Left forelimb (tissue), 1 donor: ENCODE measurements at places on chromosomes 2 and 18.
A peak's percentile ranks its signal among the peaks of the same experiment; 100 is the strongest.

DNA sequence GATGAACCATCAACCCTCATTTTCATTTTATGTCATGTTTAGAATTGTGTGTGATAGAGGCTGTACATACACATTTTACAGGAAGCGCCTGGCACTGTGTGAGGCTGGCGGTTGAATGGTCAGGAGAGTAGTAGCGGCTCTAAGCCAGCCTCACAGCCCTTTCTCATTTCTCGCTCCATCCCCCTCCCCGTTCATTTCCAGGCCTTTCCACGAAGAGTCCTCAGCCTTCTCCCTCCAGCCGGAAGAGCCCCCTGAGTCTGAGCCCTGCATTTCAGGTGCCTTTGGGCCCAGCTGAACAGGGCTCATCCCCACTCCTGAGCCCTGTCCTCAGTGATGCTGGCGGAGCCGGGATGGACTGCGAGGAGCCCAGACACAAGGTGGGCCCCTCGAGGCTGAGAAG lies 51.8 kb downstream of the STK25 start:
- DNase-seq, result no peak

DNA sequence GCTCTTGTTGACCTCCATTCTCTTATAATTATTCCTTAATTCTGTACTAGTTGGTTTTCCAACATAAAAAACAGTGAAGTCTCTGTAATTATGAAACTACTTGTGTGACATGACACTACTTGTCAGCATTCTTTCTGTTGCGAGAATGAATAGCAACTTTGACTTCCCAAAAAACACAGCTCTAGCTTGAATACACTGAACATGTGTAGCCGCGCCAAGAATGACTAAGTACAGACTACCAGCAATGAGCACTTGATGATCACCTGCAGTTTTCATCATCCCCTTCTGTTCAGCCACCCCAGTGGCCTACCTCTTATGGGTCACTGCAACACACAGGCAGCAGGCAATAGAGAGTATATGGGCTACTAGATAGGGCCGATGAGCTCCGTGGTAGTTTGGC lies 229.3 kb downstream of the TGIF1 start:
- DNase-seq, result no peak

- DNase-seq, result peak; percentile 67
These were observed 48.0 kb upstream of the ATP6V1B1 start for GRCh38 chr2:70887550-70888246.

DNA sequence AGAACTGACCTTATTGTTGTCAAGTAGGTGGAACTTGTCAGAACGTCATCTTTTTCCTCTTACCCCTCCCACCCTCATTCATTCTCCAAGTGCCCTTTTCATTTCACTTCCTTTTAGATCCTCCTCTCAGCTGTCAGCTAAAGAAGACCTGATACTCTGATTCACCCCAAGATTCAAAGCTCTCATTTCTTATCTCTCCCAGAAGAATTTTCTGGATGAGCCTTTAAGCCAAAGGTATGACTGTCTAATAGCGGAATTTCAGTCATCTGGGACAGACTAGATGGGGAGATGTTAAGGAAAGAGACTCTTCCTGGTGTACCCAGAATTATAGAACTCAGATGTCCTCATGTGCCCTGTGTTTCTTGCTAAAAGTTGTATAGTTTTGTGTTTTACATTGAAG lies 53.9 kb downstream of the TCF7L1 start:
- no peak for DNase-seq

- DNase-seq, result no peak
These were observed 4.6 kb downstream of the TIGD1 start for GRCh38 chr2:232545511-232546375.

GRCh38 chr2:174717273-174717672 lies 47.0 kb downstream of the CHRNA1 start:
- DNase-seq, result no peak

DNA sequence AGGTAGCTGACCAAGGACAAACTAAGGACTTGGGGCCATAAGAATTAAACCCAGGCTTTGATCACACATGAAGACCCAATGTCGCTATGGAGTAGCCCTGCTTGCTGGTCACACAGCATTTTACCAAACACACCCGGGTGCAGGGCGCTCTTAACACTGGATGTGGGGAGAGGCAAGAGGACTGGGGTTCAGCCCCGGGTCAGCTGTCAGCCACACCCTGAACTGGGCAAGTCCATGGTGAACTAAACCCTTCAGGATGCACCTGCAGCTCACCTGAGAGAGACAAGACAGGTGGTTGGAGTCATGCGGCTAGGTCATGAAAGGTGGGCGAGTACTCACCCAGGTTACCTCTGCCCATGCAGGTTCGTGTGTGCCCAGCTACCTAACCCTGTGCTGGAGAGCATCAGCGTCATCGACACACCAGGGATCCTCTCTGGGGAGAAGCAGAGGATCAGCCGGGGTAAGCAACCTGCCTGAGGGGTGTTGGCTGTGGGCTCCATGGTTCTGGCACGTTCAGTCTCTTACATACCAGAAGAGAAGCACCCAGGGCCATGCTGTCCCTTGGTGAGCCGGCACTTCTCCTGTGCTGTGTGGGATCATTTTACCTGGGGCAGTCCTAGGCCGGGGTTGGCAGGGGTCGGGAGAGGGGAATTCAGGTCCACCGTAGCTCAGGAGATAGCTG lies 15.2 kb downstream of the EHD3 start:
- DNase-seq, result no peak

- DNase-seq, result no peak
These were observed 35.7 kb downstream of the RTTN start for GRCh38 chr18:70169747-70170146.

DNA sequence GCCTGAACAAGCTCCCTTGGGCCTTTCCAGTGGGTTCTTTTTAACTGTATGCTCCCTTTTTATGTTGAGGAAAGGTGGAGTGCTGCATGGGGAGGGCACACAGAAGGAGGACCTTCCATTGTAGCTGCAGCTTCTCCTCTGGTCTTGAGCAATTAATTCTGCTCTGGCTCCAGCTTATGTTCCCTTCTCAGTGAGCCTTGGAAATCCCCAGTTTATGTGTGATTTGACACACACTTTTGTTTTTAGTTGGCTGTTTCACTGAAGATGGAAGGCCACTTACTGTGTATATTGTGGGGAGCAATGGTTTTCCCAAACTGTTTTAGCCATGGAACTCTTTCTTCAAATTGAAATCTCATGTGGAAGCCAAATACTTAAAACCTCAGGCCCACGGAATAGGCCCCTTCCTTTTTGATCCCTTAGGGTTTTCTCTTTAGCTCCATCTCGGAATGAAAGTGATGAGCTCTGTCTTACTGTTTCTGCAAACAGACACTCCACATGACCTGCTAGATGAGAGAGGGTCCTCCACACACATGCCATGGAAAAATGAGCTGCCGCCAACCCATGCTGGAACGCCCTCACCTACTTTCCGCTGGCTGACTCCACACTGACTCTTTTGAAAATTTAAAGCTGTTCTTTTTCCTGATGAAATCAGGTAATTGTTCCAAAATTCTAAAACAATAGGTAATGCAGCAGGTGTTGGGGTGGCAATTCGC lies 280.9 kb upstream of the SIX2 start:
- DNase-seq, result no peak

- no peak for DNase-seq
These were observed 19.9 kb upstream of the RAB31 start for GRCh38 chr18:9688036-9688741.

GRCh38 chr2:174773215-174773614 lies 8.9 kb upstream of the CHRNA1 start:
- no peak for DNase-seq

DNA sequence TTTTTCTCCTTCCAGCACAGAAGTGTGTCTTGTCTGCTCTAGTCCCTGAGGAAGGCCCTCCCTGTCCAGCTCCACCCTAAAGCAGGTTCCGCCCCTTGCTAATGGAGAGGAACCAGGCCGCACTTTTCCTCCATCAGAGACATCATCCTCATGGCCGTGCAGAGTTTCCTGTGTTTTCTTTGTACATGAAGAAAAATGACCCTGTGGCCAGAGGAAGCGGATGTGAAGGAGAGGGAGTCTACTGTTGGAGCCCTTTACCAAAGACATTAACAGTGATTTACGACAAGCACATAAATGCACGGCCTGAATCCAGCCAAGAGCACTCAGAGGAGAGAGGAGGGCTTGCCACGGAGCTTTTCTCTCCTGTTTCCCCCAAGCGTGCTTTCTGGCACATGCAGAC lies 109.5 kb downstream of the RNF144A start:
- DNase-seq, result no peak

DNA sequence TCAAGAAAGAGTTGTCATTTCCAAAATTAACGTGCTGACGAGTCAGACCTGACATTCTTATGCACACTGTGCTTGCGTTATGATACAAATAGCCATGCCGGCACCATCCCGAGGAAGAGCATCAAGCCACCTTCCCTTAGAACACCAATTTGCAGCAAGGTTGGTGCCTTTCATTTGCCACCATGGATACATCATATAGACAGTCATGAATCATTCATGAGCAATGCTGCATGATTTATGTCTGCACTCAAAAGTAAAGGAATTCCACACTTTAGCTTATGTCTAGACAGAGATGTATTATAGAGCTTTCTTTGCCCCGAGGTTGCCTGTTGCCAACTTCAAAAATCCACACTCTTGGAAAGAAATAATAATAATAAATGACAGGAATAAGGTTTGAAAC lies 166.9 kb downstream of the VWC2L start:
- DNase-seq, result no peak

DNA sequence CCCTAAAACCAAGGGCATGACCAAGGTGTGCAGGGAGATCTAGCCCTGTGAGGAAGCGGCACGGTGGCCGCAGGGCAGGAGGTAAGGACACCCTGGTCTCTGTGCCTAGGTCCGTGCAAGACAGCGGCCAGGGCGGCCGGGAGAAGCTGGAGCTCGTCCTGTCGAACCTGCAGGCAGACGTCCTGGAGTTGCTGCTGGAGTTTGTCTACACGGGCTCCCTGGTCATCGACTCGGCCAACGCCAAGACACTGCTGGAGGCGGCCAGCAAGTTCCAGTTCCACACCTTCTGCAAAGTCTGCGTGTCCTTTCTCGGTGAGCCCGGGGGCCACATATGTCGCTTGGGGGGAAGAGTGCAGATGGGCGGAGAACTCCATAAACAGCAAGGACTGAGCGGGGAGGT lies 235.4 kb downstream of the ATAD2B start:
- peak; percentile 51 for DNase-seq

DNA sequence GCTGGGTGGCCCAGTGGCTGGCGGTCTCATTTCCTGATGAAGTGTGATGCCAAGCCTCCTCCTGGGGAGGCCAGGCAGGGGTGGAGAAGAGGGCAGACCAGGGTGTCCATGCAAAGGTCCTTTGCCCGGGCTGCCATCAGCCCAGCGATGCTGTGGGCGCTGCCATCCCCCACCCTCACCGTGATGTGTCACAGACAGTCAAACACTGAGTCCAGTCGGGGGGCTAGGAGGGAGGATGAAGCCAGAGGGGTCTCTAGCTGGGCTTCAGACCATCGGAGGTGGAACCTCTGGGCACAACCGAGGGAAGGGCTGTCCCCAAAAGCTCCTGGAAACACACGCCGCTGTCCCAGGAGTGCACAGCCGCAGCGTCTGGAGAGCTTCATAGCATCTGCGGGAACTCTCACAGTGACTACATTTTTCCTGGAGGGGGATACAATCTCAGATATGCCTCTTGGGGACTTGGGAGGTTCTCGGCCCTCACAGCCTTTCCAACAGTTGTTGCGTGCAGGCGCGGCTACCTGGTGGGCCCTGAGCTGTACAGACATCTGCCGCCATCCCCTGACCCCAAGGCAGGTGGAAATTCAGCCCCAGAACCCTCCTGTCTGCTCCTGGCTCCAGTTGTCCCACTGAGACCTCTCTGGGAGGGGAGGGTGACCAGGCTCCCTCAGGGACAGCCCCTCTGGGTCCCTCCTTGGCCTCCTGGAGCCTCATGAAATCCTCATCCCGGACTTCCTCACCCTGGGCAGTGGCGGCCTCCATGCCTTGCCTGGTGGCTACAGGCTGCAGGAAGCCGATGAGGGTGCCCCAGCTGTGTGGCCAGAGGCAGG lies 26.5 kb upstream of the OTOS start:
- DNase-seq, result no peak

DNA sequence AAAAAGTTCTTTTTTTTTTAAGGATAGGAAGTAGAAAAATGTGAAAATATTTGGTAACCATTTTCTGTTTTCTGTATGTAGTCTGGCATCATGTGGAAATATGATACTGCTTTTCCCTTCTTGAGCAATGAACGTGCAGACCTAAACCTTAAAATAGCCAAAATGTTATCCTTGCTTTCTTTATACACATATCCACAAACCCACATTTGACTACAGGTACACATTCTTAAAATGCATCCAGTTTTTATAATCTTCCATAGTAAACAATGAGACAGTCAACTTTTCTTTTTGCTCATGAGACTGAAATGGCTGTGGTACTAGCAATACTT lies 90.9 kb downstream of the OSBPL6 start:
- DNase-seq, result no peak

DNA sequence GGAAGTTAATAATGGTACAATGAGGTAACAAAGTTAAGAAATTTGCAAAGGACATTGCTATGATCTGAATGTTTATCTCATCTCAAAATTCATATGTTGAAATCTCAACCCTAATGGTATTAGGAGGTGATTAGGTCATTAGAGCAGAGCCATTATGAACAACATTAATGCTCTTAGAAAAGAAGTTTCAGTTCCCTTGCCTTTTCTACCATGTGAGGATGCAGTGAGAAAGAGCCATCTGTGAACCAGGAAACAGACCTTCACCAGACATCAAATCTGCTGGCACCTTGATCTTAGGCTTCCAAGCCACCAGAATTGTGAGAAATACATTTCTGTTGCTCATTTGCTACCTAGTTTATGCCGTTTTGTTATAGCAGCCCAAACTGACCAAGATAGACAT lies 757.6 kb downstream of the NR4A2 start:
- no peak for DNase-seq

DNA sequence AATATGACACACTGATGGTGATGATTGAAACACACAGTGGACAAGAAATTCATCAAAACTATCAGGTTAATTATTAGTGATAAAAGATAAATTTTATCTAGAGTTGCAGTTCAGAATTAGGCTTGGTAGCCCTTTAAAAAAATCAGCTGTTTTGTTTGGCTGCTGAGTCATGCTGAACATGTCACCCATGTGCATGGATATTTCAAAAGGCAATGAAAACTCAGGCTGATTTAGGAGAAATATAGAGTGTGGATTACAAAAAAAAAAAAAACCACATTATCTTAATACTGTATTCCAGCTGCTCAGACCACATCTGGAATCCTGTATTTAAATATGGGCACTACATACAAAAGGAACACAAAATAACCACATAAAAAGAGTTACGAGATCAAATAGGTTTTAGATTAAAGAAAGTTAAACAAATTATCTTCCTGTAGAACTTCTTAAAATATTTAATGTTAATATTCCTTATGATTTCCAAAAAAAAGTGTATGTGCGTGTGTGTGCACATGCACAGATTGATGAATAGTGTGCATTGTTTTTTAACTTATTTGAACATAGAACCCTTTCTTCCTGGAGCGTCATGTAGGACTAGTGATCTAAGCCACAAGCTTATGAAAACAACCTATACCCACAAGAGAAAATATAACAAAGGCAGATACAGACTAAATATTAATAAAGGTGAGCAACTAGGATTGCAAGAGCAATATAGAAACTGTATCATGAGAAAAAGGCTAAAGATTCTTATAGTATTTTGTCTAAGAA lies 186.2 kb downstream of the STK39 start:
- DNase-seq, result no peak
